ENCODE measurements at places on chromosomes 7 and 10.

DNA sequence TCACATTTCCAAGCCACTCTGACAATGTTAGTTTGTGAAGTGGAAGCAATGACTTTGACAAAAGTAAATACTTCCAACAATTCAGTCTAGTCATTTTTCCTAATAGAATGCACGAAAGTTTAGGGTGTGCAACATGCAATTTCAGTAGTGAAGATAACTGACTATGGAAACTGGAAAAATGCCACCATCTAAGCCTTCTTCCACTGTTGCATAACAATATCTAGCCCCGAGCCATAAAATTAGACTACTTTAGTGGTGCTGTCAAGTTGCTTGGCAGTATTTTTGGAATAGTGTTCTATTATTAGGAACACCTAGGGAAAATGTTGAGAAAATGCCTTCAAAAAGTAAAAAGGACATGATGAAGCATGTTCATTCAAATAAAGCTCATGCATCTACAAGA is 17.9 kb downstream of the SEMA3A start:
- DNase-seq = no peak

- no peak for DNase-seq
These were observed 904 bp upstream of the CCDC7 start for GRCh38 chr10:32445036-32445435.

- no peak for DNase-seq
These were observed 639.3 kb upstream of the GALNT17 start for GRCh38 chr7:70492625-70493024.

GRCh38 chr10:102268375-102268888 is 23.1 kb downstream of the GBF1 start:
- DNase-seq = no peak

DNA sequence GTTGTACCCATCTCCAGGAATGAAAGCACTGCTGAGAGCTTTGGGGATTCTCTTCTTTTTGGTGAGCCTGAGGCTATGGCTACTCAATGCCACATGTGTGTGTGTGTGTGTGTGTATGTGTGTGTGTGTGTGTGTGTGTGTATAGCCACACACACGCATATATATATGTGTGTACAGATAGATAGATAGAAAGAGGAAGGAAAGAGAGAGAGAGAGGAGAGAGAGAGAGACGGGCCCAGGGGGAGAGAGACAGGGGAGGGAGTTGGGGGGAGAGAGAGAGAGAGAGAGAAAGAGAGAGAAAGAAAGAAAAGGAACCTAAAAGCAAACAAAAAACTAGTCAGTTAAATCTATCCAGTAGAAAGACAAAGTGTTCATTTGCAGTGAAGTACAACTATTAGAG is 8.3 kb downstream of the SLC13A4 start:
- DNase-seq = no peak

- DNase-seq = no peak
These were observed 2.2 kb upstream of the ABHD11 start for GRCh38 chr7:73740771-73741170.

- DNase-seq = no peak
These were observed 72.0 kb downstream of the PAX2 start for GRCh38 chr10:100817268-100817839.

- no peak for DNase-seq
These were observed 74.2 kb downstream of the DNAJB6 start for GRCh38 chr7:157410831-157411556.

GRCh38 chr10:129971381-129972144 is 7.5 kb upstream of the EBF3 start:
- no peak for DNase-seq

DNA sequence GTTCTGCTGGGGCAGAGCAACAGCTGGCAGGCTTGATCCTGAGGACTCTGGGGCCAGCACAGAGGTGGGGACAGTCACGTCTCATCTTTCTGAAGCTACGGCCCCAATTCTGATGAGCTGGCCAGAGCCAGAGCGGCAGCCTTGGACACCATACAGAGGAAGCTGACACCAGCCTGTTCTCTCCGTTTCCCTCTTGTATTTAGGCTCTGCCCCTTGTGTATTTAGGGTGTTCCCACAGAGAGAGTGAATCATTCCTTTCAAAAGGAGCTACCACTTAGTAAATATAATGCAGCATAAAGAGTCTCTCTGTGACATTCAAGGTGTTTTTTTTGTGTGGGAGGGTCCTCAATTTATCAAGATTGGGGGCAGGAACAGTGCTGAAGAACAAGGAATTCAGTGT is 109.2 kb downstream of the ZNF248 start:
- no peak for DNase-seq

DNA sequence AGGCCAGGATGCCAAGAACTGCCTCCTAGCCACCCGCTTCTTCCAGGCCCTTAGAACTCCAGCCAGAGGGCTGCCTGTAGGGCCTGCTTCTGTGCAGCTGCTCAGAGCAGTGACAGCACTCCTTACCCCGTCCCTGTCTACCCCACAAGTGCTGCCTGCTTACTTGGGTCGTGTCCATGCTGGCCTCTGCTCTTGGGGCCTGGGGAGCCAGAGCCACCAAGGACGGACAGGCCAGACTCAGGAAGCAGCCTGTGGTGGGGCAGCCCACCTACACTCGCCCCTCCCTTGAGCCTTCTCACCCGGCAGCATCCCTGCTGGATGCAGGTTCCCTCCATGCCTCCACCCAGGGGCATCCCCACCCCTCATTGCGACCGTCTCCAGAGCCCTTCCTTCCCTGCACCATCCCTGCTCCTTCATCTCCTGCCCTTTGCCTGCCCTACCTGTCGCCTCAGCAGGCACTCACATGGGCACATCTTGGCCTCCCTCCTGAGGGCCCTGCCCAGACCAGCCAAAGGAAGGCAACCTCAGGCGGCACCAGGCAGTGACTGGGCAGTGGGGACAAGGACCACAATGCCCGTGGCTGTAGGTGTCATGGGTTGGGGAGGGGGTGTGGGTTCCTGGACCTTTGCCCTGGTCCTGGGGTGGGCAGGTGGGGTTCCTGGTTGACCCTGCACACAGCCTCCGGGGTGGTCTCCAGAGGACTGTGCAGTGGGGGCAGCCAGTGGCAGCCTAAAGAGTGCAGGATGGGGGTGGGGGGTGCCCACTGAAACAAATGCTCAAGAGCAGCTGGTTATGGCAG is 78.0 kb upstream of the TNS3 start:
- DNase-seq = no peak

GRCh38 chr10:14378387-14378960 is 47.8 kb upstream of the FRMD4A start:
- no peak for DNase-seq

DNA sequence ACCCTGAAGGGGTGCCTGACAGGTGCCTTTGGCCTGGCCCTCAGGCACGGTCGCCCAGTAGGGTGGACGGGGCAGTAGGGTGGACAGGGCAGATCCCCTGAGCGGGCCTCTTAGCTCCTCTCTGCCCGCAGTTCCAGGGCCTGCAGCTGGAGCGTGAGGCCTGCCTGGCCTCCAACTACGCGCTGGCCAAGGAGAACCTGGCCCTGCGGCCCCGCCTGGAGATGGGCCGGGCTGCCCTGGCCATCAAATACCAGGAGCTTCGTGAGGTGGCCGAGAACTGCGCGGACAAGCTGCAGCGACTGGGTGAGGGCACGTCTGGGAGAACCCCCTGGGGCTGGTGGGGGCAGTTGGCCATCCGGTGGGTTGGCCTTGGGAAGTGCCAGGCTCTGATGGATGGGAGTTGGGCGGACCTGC is 1.7 kb downstream of the VPS37D start:
- no peak for DNase-seq

- DNase-seq = no peak
These were observed 25.2 kb upstream of the FIGNL1 start for GRCh38 chr7:50475340-50475739.

DNA sequence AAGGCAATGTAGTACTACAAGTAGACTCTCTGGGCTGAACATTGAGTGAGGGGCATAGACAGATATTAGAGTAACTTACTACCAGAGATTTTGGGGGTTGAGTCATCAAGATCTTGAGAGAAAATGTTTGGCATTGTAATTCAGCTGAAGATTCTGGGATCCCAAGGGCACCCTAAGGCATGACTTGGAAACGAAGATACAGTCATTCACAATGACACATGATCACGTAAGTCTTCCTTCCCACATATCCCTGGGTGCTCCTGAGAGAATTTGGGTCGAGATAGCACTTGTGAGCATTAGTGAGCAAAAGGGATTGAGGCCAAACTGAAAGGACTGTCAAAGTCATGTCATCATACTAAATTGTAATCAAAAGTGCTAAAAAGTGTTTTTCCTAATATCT is 192.5 kb upstream of the PCLO start:
- DNase-seq = no peak

DNA sequence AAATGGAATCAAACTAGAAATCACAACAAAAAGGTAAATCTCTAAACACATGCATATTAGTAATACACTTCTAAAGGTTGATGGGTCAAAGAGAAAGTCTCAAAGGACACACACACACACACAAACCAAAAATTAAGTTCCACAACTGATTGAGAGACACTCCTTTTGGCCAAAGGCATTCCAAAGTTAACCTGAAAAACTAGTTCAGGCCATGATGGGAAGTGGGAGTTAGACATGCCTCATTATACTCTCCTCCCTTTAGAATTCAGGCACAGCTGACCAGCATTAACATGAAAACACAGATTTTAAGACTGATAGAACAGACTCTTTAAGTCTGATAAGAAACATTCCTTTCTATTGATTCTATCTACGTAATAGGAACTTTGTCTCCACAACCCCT is 332.4 kb upstream of the IGFBP3 start:
- no peak for DNase-seq

DNA sequence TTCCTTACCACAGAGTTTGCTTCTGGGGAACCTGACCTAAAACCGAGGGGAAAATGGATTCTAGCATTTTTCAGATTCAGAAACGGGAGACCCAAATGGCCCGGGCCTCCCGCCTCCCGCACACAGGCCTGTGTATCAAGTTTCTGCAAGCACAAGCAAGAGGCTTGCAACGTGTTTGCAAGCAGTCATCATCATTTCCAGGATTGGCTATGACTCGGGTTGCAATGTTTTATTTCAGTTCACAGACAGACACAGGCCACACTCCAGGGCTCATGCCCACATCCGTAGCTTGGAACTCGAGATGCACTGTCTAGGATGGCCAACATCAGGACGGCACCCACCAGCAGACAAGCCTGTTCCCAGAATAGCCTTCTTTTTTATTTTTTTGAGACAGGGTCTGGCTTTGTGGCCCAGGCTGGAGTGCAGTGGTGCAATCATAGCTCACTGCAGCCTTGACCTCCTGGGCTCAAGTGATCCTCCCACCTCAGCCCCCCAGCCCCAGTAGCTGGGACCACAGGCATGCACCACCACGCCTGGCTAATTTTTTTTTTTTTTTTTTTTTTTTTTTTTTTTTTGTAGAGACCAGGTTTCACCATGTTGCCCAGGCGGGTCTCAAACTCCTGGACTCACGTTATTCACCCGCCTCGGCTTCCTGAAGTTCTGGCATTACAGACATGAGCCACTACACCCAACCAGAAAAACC is 68.1 kb upstream of the FOXK1 start:
- no peak for DNase-seq

DNA sequence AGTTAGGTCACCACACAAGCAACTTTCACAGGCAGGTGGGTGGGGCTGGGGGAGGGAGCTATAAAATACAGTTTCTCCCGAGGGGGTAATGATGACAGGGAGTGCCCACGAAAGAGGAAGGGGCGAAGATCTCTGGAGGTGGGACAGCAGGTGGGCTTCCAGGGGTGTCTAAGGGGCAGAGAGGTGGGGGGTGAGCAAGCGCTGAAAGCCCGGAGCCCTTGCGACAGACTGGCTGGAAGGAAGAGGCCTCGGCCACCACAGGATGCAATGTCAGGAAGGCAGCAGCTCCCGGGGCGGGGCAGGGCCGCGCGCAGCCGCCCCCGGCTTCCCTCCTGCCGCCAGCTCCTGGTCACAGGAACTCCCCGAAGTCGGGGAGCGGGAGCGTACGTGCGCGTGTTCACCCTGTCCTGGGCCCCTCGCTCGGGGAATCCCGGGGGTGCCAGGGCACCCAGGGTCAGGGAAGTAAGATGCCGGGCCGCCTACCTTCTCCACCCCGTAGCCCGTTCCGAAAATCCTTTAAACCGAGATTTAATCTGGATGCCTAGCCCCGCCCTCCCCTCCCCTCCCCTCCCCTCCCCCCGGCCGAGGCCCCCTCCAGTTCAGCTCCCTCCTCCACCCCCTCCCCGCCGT is 105.2 kb upstream of the PPIF start:
- DNase-seq = no peak

GRCh38 chr10:132638130-132638515 is 100.5 kb downstream of the INPP5A start:
- DNase-seq = no peak

GRCh38 chr10:15202639-15203038 is 34.1 kb upstream of the NMT2 start:
- no peak for DNase-seq

GRCh38 chr10:85003083-85003482 is 674.7 kb downstream of the CCSER2 start:
- no peak for DNase-seq

- DNase-seq = no peak
These were observed 18.0 kb downstream of the C10orf105 start for GRCh38 chr10:71701496-71702132.

- DNase-seq = no peak
These were observed 345.9 kb downstream of the KIF20B start for GRCh38 chr10:90047243-90047729.

DNA sequence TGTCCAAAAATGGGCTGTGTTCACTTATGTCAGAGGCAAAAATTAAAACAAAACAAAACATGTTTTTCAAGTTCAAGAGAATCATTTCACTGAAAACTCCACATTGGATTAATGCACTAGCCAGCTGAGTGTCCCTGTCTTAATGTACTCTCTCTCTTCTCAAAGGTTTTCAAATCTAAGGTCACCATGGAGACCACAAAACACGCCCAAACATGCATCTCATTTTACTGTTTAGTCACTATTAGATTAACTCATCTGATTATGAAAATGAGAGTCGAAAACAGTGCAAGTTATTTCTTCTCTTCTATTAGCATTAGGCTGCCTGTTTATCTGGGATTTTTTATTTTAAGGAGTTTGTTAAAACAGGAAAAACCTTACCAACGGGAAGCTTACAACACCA is 70.8 kb upstream of the ASAH2 start:
- DNase-seq = no peak

DNA sequence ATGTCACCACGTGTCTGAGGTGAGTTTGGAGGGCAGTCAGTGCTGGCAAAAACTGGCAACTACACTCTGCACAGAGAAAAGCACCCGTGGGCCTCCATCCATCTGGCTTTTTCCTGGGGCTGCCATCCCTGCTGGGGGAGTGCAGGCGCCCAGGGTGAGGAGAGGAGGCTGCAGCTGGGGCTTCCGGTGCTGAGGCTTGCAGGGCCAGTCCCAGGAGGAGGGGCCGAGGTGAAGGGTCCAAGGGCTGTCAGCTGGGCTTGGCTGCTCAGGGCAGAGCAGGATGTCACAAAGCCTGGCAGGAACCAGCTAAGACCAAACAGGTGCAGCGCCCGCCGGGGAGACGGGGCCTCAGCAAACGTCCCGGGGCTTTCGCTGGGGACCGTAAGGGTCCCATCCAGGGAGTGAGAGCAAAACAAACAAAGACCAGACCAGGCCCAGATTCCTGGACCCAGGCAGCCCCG is 77.2 kb downstream of the CFAP46 start:
- no peak for DNase-seq

GRCh38 chr7:20350996-20351692 is 20.4 kb downstream of the ITGB8 start:
- DNase-seq = no peak

- DNase-seq = no peak
These were observed 9.3 kb downstream of the NOD1 start for GRCh38 chr7:30469303-30469702.

Data from activated CD8-positive, alpha-beta memory T cell treated with anti-CD3 and anti-CD28 coated beads for 1 hour (primary cell).